ENCODE measurements at places on chromosomes 5 and 9. TPM values are rescaled to one million over a fixed set of nuclear protein-coding genes. Genes with fewer than 3 reads are reported as not detected.

The CNTFR gene
- total RNA-seq = not detected

DNA sequence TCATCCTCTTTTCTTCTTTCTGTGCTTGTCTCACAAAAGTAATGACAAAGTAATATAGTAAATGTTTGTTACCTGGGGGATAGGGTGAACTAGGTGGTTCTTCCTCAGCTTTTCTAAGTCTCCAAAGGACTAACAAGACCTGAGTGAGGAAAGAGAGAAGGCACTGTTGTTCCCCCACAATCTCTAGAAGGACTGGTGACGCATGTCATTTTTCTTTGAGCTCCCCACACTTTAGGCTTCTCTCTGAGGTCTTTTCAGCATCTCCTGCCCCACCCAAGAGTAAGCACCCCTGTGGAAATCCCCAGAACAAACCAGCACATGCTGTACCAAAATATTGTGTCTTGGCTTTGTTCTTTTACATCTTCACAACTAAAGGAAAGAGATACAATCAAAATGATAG lies 2.4 kb upstream of the IL7R start:
- DNase-seq = no peak

GRCh38 chr5:38434966-38435705 lies 121.3 kb downstream of the LIFR start:
- no peak for DNase-seq

- no peak for DNase-seq
Observed at GRCh38 chr5:140310434-140310833, 7.5 kb upstream of the PFDN1 start.

DNA sequence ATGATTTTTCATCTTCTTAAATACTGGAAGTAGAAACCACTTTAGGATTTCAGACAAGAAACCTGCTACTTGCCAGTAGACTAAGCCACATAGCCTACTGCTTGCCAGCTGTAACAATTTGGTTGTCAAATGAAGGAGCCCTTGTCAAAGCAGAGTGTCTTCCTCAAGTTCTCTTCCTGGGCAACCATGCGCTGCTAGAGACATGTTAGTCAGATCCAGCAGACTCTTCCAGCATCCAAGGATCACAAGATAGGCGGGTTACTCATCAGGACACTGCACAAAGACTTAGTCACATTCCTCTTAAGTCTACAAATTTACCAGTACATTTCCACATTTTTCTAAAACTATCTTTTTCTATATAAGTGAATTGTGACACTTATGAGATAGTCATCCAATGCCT lies 24.4 kb downstream of the SKIC3 start:
- no peak for DNase-seq

DNA sequence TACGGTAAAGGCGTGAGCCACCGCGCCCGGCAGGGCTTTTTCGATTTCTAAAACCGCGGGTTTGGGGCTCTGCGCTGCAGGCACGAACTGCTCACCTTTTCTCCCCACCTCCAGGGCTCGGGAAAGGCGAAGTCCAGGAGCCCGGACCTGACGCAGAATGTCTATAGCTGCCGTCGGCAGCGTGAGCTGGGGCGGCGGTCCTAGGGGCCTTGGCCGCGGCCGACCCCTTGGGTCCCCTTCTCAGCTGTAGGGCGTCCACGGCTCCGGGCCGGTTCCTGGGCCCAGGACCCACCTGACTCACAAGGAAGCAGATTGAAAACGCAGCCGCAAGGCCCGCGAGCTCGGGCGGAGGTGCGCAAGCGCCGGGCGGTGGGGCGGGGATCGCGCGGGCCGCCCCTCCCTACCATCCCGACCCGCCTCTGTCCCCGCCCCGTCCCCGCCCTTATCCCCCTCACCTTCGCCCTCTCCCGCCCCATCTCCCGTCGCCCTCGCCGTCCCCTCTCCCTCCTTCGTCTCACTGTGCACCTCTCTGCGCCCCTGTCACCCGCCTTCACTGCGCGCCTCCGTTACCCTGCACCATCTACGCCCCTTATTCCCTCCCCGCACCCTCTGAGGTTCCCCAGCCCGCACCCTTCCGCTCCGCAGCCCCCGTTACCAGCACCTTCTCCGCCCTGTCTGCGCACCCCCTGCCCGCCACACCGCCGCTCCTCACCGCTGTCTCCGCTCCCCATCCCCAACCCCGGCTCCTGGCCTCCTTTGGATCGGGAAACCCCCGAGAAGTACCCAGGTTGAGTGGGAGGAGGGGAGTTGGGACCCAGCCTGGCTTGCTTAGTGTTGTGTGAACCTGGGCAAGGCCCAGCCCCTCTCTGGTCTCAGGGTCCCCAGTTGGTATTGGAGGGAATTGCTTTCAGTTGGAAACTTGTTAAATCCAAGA lies at the start of gene HDHD3:
Gene HDHD3, minus strand, starts transcription at position 353 of the 934 bp plus-strand sequence. CDS start 2,632 bp downstream, outside the sequence.
- DNase-seq = peak; percentile 89

GRCh38 chr9:26637101-26637500 lies 255.5 kb downstream of the CAAP1 start:
- DNase-seq = no peak

DNA sequence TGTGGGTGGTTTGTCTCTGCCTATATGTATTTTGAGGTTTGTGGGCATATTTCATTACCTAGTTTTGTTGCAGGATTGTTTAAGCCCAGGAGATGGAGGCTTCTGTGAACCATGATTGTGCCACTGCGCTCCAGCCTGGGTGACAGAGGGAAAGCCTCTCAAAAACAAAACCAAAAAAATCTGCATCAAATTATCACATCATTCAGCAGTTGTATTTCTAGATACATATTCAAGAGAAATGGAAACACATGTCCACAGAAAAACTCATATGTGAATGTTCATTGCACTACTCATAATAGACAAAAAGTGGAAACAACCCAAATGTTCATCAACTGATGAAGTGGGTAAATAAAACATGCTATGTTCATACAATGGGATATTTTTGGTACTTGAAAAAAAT lies 29.9 kb downstream of the HSPA4 start:
- no peak for DNase-seq

- DNase-seq = no peak
Observed at GRCh38 chr9:108056084-108056804, 566.7 kb upstream of the KLF4 start.

- no peak for DNase-seq
Observed at GRCh38 chr5:141783947-141784296, 94.3 kb downstream of the PCDH1 start.
